Sigmoid colon (tissue), 7 donors: ENCODE measurements at places on chromosomes 2 and 18. TPM values are rescaled to one million over a fixed set of nuclear protein-coding genes. Genes with fewer than 3 reads are reported as not detected.

ARHGAP15 gene
- 11.1 TPM for total RNA-seq

GRCh38 chr2:81324046-81324445 lies 1019.5 kb upstream of the LRRTM1 start:
- H3K27me3 ChIP-seq: no peaks in the 10 kb centered on the region
- H3K4me3 ChIP-seq: no peak overlapping the region
- H3K4me1 ChIP-seq: no peaks in the 10 kb centered on the region
- no peak for DNase-seq
- H3K27ac ChIP-seq: no peak overlapping the region
- no peaks in the 10 kb centered on the region for H3K36me3 ChIP-seq

RELCH gene
- 27.5 TPM for total RNA-seq

DNA sequence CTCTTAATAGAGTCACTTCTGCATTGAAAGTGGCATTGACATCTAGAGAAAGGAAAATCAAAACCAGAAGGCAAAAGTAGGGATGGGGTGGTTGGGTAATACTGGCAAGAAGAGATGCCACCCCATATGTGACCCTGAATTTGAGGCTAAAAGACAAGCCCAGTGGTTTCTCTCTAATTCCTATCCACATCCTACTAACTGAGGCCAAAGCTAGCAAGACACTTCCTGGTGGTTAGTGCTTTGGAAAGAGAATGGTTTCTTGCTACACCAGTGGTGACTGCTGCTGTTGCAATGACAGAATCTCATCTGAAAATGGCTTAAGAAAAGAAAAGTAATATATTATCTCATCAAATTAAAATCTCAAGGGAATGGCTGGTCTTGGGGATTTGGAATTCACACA lies 640.6 kb downstream of the EPHA4 start:
- no peaks in the 10 kb centered on the region for H3K4me1 ChIP-seq
- no peak for DNase-seq
- H3K4me3 ChIP-seq: no peak overlapping the region
- no peaks in the 10 kb centered on the region for H3K27me3 ChIP-seq
- no peaks in the 10 kb centered on the region for H3K36me3 ChIP-seq
- no peak overlapping the region for H3K27ac ChIP-seq

DNA sequence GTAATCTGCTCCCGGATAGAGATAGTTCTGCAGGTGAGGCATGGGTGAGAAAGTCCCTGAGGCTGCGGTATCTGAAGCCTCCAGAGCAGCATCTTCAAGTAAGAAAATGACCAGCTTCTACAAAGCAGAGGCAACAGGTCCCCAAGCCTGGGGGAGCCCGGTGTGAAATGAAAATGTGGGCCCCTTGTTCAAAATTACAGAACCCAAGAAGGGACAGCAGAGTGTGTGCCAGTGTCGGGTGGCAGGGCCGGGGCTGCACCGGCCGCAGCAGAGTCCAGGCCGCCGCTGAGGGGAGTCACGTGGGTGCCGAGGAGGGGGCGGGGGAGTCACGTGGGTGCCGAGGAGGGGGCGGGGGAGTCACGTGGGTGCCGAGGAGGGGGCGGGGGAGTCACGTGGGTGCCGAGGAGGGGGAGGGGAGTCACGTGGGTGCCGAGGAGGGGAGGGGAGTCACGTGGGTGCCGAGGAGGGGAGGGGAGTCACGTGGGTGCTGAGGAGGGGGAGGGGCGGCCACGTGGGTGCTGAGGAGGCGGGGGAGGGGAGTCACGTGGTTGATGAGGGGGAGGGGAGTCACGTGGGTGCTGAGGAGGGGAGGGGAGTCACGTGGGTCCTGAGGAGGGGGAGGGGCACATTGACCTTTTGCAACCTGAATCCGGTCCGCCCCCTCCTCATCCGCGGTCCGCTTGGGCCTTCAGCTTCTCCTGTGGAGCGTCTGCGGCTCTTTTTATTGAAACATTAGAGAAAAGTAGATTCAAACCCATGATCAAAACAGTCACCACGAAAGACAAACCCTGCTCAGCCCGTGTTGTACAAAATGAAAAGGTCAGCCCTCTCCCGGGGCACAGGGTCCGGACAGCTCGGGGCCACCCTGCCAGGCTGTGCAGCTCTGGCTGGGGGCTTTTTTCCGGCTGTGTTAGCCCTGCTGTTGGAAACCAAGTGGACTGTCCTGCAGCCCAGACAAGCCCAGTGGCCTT lies 10.4 kb downstream of the COLEC11 start:
- H3K36me3 ChIP-seq: no peaks in the 10 kb centered on the region
- DNase-seq: peak; percentile 62
- no peak overlapping the region for H3K4me3 ChIP-seq
- peak overlapping the region; percentile 56 for H3K27ac ChIP-seq
- H3K27me3 ChIP-seq: no peaks in the 10 kb centered on the region
